ENCODE measurements at places on chromosomes 7 and 10. TPM values are rescaled to one million over a fixed set of nuclear protein-coding genes. Genes with fewer than 3 reads are reported as not detected.

Gene NAPEPLD
- 58.2 TPM for total RNA-seq

Gene GNAI1
- total RNA-seq, result 47.5 TPM

DNA sequence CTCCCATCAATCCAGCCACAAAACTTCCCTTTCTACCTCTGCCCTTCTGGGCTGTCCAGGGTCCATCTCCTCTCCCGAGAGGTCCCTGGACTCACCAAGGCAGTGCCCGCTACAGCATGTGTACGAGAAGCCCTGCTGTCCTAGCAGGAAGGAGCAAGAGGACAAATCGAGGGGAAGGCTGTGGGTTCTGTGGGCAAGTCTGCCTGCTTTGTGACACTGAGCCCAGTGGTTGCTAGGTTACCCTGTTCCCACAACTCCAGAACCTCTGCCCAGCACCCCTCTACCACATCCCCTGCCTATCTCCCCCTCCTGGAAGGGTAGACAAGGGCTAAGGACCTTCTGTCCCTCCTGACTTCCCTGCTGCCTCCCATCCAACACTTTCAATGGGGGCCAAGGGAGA lies at the start of gene TBATA:
TBATA (minus strand) TSS at position 188 of the 400 bp plus-strand sequence. CDS start 1,998 bp downstream, outside the sequence.
- no peak for DNase-seq

- no peak for DNase-seq
Measured at GRCh38 chr7:81161451-81162075, 242.7 kb upstream of the SEMA3C start.

GRCh38 chr7:31122649-31123058 lies 70.5 kb downstream of the ADCYAP1R1 start:
- DNase-seq, result peak; percentile 78

All from mucosa of gallbladder (tissue), 1 donor.